CD4-positive, alpha-beta T cell (primary cell): ENCODE measurements at places on chromosomes 3 and 15.

DNA sequence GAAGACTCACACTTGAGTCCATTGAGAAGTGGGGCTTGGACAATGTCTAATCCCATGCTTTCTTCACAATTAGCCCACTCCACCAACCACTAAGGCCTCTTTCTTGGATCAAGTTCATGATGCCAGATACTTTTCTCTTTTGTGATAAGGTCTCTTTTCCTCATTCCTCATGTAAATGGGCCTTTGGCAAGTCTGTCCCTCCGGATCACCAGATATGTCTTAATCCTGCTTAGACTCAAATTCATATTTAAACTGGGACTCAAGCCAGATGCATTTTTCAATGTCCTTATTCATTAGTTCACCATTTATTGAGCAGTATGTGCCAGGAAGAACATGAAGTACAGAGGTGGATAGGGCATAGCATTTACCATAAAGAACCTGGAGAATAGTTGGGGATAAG is 671.1 kb downstream of the TBL1XR1 start:
- DNase-seq, result no peak

GRCh38 chr3:15750143-15750542 is 47.6 kb downstream of the ANKRD28 start:
- DNase-seq, result no peak

DNA sequence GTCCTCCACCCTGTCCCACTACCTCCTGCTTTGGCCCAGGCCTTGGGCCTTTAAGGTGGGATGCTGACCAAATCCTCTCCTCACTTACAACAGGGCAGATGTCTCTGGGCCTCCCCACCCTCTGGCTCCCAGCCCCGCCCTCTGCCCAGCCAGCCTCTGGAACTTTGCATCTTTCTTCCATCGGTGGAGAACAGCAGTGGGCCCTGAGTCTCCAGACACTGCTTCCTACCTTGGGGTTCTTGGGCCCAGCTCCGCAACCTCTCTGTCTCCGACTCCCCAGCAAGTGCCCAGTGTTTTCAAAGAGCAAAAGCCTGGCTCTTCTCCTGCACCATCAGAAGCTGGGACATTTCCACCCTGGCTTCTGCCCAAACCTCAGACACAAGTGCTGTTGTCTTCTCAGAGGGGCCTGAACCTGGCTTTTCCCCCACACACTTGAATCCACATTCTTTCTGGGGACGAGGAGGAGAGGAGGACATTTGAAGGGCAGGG is 33.1 kb downstream of the MRAS start:
- no peak for DNase-seq

GRCh38 chr15:94079459-94079858 is 151.9 kb upstream of the MCTP2 start:
- DNase-seq, result no peak

GRCh38 chr3:47746264-47746663 is 35.4 kb downstream of the SMARCC1 start:
- DNase-seq, result no peak

GRCh38 chr15:59138243-59138642 is 33.3 kb downstream of the CCNB2 start:
- DNase-seq, result peak; percentile 79

DNA sequence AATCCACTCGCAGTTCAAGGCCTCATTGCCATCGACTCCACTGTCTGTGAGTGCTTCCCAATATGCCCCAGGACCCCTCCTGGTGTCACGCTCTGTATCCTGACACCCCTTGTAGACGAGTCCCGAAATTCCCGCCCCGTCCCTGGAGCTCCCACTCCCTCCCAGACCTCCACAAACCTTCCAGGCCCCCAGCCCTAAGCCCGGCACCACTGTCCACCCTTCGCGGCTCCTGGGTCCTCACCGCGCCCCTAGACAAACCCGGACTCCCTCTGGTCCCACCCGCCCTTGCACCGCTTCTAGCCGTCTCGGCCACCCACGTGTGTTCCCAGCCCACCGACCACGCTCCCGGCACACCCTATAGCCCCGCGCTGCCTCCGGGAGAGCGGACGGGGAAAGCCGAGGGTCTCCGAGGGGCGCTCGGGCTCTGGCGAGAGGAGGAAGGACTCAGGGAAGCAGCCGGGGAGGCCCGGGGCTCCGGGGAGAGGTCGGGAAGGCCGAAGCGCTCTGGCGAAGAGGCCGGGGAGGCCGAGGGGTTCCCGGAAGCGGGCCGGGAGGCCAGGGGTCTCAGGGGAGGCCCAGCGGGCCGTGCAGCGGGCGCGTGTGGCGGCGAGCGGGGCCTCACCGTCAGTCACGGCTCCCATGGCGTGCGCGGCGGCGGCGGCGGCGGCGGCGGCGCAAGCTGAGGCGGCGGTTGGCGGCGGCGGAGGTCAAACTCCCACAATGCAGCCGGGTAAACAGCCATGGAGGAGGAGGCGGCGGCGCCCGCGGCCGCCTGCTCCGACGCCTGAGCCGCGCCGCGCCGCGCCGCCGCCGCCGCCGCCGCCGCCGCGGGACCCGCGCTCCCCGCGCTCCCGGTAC is at the start of the genes ATXN7 and THOC7:
TSS of gene ATXN7 (plus strand) at position 718 of the 858 bp plus-strand sequence. CDS start 48,732 bp downstream, outside the sequence.
TSS of gene THOC7 (minus strand) at position 656 of the 858 bp plus-strand sequence. CDS start at position 641, 15 bp downstream.
- peak; percentile 74 for DNase-seq

- no peak for DNase-seq
These were observed 48.7 kb upstream of the LCTL start for GRCh38 chr15:66614456-66614855.

- DNase-seq, result no peak
These were observed 237.2 kb upstream of the DPH6 start for GRCh38 chr15:35783203-35783602.

DNA sequence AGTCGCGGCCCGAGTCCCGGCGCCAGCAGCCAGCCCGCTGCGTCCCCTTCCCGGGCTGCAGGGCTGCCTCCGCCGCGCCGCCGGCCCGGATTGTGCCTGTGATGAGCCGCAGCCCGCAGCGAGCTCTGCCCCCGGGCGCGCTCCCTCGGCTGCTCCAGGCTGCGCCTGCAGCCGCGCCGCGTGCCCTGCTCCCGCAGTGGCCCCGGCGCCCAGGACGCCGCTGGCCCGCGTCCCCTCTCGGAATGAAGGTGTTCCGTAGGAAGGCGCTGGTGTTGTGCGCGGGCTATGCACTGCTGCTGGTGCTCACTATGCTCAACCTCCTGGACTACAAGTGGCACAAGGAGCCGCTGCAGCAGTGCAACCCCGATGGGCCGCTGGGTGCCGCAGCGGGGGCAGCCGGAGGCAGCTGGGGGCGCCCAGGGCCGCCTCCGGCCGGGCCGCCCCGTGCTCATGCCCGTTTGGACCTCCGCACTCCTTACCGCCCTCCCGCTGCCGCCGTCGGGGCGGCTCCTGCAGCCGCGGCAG is 1.2 kb downstream of the CHST2 start:
- DNase-seq, result peak; percentile 21

GRCh38 chr15:75149867-75150709 is 51.6 kb upstream of the C15orf39 start:
- DNase-seq, result no peak

DNA sequence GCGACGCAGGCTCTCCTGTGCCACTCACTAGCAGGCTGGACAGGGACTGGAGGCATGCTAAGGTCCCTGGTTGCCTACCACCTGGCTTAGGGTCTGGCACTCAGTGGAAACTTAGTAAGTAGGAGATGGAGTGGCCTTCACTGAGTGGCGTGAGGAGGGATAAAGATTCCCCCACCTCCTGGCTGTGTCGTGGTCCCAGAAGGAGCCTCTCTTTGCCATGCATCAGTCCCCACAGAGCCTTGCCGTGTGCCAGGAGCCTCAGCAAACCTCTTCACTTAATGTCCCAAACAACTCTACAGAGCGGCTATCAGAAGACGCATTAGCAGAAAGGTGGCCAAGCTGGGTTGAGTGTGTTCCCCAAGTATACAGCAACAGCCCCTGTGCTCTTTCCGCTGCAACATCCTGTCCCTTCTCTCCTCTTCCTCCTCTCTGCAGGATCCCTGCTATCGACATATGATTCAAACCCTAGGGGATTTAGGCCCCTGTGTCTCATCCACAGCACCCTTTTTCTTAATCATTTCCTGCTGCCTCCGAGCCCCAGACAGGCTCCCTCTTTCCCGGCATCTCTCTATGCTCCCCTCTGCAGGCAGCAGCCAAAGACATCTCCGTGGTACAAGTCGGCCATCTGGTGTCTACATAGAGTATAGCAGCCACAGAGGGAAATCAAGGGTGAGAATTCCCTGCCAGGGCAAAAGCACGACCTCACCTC is 66.7 kb downstream of the SLC6A1 start:
- DNase-seq, result peak; percentile 21

DNA sequence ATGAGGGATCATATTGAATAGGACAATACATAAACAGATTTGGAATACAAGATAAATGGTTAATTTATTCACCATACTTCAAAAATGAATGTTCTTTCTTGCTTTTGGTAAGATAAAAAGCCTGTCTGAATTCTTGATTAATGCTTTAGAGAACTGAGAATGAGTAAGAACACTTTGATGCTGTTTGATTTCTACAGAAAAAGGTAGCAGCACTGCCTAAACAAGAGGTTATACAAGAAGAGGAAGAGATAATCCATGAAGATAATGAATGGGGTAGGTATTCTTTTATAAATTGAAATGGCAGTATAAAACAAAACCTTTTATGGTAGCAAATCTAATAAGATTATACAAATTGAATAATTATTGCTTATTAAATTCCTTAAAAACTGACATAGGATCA is 15.3 kb downstream of the UBA5 start:
- no peak for DNase-seq

DNA sequence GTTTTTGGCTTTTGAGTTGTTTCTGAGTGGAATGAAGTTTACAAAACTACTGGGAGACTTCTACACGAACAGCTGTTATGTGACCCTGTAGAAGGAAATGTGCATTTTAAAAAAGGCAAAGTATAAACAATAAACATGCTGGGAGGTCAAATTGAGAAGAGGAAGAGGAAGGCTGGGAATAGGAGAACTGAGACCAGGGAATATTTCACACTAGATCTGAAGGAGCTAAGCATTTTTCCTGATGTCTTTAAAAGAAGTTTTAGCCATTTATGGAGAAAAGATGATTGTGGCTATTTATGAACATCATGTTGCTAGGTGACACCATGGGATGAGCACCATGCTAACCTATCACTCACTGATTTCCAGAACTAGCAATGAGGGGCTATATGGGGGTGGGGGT is 76.3 kb upstream of the FAM98B start:
- DNase-seq, result no peak

- peak; percentile 61 for DNase-seq
These were observed 28.4 kb downstream of the CCDC12 start for GRCh38 chr3:46947981-46948791.

GRCh38 chr3:189160519-189161309 is 11.1 kb upstream of the TPRG1 start:
- DNase-seq, result no peak
